ENCODE measurements at places on chromosomes 7 and 10. TPM values are rescaled to one million over a fixed set of nuclear protein-coding genes. Genes with fewer than 3 reads are reported as not detected.
A peak's percentile ranks its signal among the peaks of the same experiment; 100 is the strongest.

GRCh38 chr7:38328814-38329213 is 55.4 kb upstream of the TARP start:
- no peak for DNase-seq

The PLEKHA8 gene
- total RNA-seq, result 17.7 TPM

DNA sequence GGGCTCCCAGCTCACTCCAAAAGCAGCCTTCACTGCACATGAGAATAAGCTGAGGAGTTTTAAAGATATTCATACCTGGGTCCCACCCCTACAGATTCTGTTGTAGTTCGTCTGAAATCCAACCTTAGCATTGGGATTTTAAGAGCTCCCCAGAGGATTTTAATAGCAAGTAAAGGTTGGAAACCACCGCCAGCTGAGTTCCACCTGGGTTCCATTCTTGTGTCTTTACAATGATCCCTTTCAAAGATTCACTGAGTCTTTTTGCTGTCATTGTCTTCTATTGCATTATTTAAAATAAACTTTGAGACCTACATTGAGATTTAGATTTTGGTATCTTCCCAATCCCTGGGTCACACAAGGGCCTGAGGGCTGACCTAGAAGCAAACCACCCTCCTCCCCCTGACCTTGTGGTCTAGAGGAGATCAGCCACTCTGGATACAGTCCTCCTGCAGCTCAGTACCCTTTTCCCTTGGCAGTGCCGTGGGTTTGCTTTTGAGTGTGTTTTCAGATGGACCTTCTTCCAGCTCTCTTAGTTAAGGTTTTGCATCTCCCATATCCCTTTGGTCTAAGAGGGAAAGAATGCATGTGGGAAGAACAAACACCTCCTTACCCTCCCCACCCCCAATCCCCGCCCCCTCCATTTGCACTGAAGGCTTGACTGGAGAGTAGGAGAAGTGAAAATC is 22.6 kb upstream of the SIRT1 start:
- no peak for DNase-seq

The INHBA gene
- total RNA-seq, result 65.2 TPM

GRCh38 chr10:21138769-21139340 is 241.7 kb upstream of the NEBL start:
- DNase-seq, result no peak

The LLCFC1 gene
- not detected for total RNA-seq

The PNLIPRP3 gene
- total RNA-seq, result not detected

GRCh38 chr7:3649250-3649649 is 348.2 kb downstream of the SDK1 start:
- DNase-seq, result no peak

- DNase-seq, result peak; percentile 18
These were observed 123.4 kb upstream of the NEBL start for GRCh38 chr10:21020545-21020944.

DNA sequence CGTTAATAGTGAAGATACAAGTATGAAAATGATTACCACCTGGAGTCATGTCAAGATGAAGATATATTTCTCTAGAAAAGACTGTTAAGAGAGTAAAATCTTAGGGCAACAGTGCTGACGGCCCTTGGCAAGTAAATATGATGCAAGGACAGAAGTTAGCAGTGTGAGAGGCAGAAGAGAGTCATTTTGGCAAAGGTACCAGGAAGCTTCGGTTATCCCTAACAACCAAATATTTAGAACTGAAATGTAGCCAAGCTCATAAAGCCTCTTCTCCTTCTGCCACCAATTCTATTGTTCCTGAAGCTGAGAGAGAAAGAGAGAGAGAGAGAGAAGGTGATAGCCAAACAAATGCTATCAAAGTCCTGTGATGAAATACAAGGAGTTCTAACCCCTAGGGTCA is 109.6 kb downstream of the MACC1 start:
- DNase-seq, result no peak

- DNase-seq, result no peak
These were observed 40.6 kb downstream of the CCDC172 start for GRCh38 chr10:116364868-116365267.

- DNase-seq, result peak; percentile 64
These were observed 31.5 kb downstream of the TCF7L2 start for GRCh38 chr10:112981553-112981952.

DNA sequence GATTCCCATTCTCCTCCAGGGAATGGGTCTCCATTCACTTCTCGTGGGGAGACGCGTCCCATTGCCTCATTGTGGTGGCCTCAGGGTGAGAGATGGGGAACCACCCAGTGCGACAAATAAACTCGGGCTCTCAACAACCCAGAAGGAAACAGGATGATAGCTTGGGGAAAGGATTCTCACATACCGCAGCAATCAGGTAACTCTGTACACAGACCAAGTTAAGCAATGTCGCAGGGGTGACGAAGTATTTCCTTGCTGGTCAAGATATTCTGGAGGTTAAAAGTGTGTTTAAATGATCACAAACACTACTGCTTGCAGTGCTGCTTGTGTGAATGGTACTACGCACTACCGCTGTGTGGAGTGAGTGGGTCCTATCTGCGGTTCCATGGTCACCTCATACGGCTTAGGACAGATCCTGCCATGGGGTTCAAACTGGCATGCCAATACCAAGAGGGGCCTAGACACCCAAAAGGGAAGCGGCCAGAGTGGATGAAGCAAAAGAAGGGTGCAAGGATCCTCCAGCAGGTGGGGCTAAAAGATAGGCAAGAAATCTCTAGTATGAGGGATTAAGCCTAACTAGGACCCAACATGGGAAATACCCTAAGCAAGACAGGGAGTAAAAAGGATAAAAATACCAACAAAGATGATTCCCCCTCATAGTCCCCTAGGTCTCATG is 143.8 kb upstream of the TMEM106B start:
- peak; percentile 71 for DNase-seq

DNA sequence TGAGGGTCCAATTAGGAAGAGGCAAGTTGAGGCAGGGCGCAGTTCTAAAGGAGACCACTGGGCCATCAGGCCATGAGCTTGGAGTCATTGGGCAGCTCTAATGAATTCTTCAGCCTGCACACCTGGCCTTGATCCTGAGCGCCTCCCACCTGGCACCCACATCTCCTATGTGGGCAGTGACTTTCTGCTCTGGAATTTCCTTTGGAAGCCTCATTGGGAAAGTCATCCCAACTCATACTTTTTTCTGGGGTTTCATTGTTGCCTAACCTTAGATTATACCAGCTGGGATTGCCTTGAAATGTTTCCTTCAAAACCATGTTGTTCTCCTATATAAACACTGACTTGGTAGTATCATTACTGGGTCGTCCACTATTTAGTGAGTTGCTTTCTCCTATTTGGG is 54.1 kb downstream of the PLPP4 start:
- DNase-seq, result no peak

DNA sequence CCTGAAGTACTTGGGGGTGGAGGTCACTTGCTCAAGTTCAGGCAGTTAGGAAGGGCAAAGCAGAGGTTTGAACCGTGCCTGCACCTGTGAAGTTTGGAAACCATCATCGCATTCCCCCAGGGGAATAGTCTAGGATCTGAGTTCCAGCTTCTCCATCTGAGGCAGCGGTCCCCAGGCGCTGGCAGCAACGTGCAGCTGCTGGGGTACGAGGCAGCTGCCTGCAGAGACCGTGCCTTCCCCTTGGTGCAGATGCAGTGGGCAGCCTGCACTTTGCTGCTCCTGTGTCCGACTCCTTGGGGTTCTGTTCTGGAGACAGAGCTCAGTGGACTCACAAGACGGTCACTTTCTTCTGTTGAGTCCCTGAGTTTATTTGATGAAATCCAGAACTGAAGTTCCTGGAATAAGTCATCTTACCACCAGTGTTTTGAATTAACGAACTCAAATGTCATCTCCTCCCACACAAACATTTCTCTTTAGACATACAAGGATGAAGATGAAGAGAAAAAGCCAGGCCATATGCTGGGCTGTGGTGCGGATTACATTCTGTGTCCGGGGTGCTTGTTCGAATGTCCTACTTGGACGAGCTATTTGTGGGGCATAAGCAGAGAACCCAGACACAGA is 19.9 kb upstream of the GIMAP8 start:
- DNase-seq, result peak; percentile 68

- no peak for DNase-seq
These were observed 13.4 kb downstream of the VTI1A start for GRCh38 chr10:112460366-112460765.

DNA sequence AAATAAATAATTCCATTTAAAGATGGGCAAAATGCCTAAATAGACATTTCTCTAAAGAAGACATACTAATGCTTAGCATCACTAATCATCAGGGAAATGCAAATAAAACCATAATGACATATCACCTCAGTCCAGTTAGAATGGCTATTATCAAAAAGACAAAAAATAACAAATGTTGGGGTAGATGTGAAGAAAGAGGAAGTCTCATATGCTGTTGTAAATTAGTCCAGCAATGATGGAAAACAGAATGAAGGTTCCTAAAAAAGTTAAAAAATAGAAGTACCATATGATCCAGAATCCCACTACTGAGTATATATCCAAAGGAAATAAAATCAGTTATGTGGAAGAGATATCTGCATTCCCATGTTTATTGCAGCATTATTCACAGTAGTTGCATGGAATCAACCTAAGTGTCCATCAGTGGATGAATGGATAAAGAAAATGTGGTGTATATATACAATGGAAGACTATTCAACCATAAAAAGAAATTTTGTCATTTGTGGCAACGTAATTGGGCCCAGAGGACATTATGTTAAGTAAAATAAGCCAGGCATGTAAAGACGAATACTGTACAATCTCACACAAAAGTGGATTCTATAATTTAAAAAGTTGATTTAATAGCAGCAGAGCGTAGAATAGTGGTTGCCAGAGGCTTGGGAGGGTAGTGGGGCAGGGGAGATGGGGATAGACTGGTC is 52.0 kb downstream of the TCAF1 start:
- DNase-seq, result no peak

DNA sequence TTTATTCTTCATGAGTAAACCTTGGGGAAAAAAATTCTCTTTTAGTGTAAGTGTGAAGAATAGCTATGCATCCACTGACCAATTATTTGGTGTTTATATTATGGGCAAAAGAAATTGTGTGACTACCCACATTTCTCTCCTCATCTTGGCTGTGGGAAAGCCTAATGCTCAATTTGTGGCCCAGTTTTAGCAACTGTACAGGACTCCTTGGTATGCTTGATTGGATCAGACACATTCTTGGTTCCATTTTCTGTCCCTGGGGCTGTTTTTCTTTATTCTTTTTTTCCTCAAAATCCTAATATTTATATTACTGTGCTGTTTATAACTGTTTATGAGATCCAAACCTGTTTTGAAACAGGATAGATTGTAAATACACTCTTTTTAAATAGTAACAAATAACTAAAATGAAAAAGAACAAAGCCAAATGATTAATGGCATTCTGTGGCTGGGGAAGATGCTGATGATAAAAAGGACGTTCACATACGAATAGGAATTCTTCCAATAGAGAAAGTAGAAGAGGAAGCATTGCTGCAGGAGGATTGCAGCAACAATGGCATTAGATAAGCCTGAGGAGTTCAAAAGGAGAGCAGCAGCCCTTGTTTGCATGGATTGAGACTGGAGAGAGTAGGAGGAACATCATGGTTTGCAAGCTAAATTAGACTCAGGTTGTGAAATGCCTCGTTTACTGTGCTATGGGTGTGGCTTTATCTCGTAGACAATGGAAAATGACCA is 580.5 kb downstream of the INHBA start:
- DNase-seq, result peak; percentile 55

The PLEKHS1 gene
- total RNA-seq, result under 0.01 TPM

DNA sequence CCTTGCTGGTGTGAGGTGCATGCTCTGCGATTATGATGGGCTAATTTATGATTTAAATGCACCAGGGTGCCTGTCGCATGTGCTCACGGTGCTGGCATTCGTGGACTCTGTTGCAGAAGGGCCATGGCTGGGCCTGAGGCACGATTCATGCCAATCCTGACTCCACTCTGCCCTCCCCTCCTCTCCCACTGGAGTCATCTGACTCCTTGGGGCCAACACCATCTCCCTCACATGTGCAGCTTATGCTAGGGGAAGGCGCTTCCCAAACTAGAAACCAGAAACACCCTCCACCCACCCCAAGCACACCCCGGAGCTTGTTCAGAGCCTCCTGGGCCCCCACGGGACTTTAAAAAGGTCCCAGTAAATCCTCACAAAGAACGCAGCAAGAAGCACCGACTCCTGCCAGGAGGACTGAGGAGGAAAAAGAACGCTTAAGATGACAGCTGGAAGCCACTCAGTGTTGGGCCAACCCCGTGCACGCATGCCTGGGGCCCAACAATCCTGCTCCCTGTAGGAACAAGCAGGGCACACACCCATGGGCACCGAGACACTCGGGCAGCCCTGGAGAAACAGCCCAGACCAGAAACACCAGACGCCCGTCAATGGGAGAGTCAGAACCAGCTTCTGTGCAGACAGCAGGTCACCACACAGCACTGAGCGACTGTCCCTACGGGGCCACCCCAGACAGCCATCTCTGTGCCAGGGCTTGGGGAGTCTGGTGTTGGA is 14.1 kb downstream of the BRI3 start:
- DNase-seq, result no peak

DNA sequence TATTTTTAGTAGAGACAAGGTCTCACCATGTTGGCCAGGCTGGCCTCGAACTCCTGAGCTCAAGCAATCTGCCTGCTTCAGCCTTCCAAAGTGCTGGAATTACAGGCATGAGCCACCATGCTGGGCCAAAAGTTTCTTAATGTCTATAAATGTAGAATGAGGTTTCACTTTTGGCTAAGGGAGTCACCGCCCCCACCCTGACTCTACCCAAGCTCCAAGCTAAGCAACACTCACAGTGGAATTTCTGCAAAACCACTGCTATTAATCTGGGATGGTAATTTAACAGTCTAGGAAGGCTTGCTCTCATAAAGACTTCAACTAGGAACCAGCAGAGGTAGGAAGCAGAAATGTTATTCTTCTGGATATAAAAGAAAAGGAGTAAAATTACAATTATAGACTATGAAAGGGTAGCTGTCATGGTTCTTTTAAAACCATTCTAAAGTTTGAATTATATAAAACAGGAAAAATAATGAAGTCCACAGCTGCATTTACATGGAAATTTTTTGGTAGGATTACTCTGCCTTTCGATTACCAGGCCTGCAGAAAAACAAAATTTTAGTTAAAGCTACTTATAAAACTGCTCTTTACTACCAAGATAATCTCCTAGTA is 211.6 kb downstream of the SFMBT2 start:
- peak; percentile 60 for DNase-seq

The SHH gene
- total RNA-seq, result not detected

The KCNH2 gene
- total RNA-seq, result 0.64 TPM

The WDFY4 gene
- total RNA-seq, result not detected

The SORCS1 gene
- not detected for total RNA-seq

DNA sequence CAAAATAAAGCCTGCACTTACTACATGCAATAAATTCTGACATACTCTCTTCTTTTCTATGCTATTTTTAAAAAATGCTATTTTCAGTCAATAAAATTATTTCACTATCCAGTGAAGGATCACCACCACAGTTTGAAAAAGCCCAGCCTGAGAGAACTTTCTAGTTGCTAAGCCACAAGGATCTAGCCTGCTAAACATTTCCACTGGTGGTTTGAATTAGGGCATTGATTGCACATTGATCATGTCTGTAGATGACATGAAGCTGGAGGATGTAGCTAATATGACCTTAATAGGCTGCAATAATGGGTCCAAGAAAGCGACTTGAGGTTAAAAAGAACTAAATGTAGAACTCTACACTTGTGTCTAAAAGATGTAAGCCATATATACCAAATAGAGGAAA is 56.0 kb upstream of the ARHGAP21 start:
- no peak for DNase-seq

Measured in fibroblast of villous mesenchyme (primary cell).